GM13976 (cell line): ENCODE measurements at places on chromosomes 6 and 20.

DNA sequence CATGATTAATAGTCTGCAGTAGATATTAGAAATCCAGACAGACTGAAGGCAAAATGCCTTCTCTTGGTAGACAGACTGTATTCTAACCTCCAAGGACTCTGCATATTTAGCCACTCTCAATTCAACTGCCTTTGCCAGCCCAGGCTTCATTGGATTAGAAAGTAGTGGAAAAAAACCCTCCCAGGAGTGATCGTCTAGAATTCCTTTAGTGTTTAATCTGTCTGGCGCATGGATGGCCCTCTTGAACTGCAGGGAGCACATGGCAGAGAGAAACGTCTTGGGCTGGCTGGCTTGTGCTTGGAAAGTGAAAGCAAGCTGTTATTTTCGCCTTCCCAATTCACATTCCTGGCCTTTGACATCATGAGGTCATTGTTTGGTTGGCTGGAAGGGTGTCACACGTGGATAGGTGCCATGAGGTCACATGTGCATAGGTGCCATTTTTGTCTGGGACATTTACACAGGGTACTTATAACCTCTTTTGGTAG lies 30.9 kb upstream of the NEDD9 start:
- DNase-seq: no peak

DNA sequence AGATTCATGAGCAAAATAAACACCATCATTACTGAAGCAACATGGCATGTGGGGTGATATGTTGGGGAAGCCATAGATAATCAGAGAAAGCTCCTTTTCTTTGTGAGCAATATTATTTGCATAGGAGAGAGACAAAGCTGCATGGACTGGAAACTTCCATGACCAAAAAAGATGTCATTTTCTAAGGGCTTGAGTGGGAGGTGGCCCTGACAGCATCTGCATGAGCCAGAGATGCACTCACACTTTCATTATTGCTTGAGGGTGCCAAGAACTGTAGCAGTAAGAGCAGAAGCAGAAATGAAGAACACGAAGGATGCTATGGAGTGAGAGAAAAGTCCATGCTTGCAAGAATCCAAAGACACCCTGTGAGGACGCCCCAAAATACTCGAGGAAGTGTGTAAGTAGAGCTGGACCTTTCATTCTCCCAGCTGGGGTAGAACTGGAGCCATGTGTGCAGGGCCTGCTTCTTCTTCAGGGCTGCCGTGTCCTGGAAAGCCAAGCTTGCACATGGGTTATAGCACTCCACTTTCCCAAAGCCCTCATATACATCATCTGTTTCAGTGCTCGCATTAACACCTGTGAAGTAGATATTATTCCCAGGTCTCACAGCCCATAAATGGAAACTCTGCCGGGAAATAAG lies 851.2 kb downstream of the DHX35 start:
- DNase-seq: peak; percentile 12

GRCh38 chr6:49933526-49933925 lies 30.4 kb downstream of the DEFB114 start:
- no peak for DNase-seq

DNA sequence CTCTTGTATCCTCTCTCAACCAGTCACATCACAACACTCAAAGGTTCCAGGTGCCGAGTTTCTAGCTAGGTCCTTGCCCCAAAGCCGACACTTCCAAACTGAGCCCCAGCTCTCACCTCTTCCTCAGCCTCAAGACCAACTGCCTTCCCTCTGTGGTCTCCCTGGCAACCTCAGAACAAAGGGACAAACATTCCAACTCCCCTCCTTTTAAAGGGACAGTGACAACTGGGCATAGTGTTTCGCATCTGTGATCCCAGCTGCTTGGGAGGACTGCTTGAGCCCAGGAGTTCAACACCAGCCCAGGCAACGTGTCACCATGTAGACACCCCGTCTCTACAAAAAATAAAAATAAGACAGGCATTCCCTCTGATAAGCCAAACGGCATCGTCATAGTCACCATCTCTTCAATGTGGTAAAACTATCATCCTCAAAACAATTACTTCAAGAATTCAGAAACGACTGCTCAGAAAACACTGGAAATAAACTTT lies 11.3 kb downstream of the DIDO1 start:
- no peak for DNase-seq

- no peak for DNase-seq
Measured at GRCh38 chr6:84575264-84575663, 189.1 kb downstream of the TBX18 start.

GRCh38 chr6:12749531-12750379 lies 33.2 kb downstream of the PHACTR1 start:
- no peak for DNase-seq

DNA sequence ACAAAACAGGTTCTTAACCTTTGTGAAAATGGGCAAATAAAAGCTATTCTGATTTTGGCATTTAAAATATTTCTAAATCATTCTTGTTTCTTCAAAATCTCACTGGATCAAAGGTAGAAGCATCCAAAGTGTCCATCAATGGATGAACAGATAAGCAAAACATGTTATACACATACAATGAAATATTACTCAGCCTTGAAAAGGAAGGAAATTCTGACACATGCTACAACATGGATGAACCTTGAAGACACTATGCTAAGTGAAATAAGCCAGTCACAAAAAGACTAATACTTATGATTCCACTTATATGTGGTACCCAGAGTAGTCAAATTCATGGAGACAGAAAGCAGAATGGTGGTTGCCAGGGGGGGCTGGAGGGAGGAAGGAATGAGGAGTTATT lies 45.9 kb downstream of the SNX14 start:
- no peak for DNase-seq

DNA sequence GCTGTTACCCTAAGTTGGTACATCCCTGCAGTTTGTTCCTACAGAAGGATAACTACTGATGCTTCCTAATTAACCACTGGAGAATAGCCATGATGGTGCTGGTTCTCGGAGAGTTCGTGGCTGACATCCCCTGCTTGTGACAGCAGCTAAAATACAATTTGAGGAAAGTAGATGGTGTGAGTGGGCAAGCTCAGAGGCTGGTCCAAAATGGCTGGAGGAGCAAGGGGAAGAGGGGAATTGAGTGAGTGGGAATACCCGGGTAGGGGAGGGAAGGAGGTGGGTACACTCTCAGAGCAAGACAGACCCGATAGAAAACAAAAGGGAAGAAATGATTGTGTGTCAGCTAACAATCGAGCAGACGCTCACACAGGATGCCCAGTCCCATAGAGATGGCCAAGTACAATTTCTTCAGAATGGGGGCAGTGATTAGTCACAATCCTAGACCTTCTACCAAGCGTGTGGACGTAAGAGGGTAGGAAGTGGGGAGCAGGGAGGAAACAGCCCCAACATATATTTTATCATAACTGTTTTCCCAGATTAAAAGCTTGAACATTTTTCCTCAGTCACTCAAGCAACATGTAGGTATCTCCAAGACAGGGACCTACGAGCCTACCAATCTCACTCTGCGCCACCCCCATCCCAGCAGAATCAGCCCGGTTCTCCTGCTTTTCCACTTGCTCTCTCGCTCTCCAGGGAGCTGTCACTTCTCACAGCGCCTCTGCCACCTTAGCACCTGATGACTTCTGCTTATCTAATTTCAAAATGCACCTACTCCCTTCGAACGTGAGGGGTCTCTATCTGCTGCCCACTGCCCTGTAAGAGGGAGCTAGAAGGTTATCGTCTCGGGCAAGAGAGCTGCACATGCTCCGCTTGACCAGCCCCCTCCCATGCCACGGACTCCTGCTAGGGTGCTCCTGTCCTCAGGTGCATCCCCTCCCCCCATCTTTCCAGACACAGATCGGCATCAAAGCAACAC lies 26.2 kb downstream of the RIPOR2 start:
- no peak for DNase-seq

- no peak for DNase-seq
Measured at GRCh38 chr20:19775353-19776253, 17.5 kb downstream of the RIN2 start.

DNA sequence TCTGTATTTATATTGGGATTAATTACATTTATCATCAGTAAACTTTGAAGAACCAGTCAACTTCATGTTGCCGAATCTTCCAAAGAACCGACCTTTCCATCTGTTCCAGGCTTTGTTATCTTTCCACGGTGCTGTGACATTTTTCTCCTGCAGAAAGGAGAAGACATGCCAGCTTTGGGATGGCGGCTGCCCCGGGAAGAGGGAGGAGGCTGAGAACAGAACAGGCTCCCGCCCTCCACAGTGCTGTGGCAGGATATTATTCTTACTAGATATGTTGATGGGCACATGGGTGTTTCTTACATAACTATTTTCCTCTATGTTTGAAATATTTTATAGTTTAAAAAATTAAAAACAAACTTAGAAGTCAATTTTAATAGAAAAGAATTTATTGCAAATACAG lies 44.9 kb downstream of the GINS1 start:
- no peak for DNase-seq

GRCh38 chr20:21490105-21490504 lies 23.8 kb downstream of the NKX2-2 start:
- DNase-seq: no peak

DNA sequence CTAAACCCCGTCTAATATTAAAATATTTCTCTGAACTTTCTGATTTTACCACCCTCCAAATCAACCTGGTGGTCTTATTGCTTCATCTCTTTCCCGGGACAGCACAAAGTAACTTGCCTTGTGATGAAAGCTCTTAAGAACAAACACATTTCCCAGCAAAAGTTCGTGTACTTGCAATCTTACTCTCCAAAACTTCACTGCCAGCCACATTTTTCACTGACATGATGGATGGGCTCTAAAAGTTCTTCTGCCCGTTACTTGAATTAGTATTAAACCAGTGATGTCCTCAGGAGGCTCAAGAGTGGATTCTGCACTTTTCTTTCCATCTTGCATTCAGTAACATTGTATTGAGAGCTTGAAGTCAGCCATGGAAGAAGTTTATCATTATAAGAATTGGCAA lies 731.6 kb upstream of the GJE1 start:
- no peak for DNase-seq

GRCh38 chr6:11368264-11368663 lies 135.8 kb upstream of the NEDD9 start:
- no peak for DNase-seq

DNA sequence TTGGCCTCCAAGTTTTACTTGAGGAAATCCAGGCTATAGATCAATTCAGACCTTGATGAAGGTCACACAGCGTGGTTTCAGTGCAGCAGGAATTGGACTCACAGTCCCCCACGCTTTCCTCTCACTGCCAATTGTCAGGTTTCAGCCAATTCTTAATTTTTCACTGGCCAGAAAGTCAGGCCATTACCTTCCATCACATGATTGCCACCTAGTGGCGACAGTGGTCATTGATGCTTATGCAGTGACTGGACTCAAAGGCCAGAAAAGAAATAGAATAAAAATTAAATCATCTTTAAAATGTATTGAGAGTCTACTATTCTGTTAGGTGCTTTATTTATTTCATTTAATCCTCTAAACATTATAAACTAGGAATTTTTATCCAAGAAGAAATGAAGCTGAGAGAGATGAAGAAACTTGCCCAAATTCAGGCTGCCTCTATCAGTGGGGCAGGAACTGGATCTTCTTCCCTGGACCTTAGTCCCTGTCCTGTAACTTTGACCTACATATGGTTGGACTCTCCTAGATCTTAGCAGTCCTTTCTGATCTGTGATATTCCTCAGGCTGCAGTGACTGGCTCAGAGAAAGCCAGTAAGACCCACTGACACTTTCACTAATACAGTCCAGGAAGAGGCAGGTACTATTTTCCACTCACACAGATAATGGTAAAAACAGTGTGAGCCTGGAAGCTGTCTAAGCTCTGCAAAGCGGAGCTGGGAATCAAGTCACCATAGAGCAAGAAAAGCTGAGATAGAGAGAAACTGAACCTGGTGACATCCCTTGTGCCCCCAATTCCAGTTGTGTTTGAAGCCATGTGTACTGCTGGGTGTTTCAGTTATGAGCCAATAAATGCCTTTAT lies 133.3 kb downstream of the ELOVL4 start:
- DNase-seq: peak; percentile 56

- DNase-seq: no peak
Measured at GRCh38 chr6:1066449-1067090, 245.3 kb upstream of the FOXQ1 start.

- no peak for DNase-seq
Measured at GRCh38 chr6:13298446-13298845, 29.9 kb downstream of the TBC1D7 start.

GRCh38 chr6:69609836-69610472 lies 186.9 kb downstream of the LMBRD1 start:
- DNase-seq: no peak

DNA sequence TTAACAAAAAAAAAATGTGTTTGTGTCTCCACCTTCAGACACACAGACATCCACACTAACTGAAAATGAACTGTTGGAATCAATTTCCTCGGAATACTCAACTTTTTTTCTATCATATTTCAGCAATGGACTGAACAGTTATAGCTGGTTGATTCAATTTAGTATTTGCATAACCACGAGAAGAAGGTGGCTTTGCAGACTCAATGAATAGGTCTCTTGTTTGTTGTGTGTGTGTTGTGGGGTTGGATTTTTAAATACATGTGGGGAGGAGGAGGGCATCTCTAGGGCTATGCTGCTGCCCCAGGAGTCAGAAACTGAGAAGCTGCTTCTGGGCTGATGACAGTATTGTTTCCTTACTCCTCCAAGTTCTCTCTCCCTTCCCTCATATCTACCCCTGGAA lies 28.7 kb downstream of the TFAP2A start:
- no peak for DNase-seq

- DNase-seq: no peak
Measured at GRCh38 chr6:44115866-44116265, 11.4 kb downstream of the MRPL14 start.

DNA sequence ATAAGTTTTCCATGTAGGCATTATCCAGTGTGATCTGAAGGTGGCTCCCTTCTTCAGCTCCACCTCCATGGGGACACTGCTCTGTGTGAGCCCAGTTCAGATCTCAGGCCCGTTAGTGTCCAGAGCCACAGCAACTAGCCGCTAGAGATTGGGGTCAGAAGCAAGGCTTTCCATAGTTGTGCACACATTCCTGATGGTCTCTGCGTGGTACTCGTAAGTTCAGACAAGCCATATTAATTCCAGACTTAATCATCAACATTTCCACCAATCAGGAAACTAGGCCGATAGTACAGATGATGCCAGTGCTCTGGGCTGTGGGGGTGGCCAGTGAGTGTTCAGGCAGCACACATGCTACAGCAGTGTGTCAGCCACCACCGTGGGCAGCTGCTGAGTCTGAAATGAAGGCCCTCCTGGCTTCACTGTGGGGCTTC lies 17.5 kb upstream of the SYNCRIP start:
- DNase-seq: no peak

- no peak for DNase-seq
Measured at GRCh38 chr6:106517706-106518105, 111.6 kb downstream of the RTN4IP1 start.

GRCh38 chr6:33164176-33164575 lies 28.1 kb downstream of the COL11A2 start:
- no peak for DNase-seq

GRCh38 chr20:57147185-57147584 lies 119.3 kb downstream of the BMP7 start:
- DNase-seq: no peak

DNA sequence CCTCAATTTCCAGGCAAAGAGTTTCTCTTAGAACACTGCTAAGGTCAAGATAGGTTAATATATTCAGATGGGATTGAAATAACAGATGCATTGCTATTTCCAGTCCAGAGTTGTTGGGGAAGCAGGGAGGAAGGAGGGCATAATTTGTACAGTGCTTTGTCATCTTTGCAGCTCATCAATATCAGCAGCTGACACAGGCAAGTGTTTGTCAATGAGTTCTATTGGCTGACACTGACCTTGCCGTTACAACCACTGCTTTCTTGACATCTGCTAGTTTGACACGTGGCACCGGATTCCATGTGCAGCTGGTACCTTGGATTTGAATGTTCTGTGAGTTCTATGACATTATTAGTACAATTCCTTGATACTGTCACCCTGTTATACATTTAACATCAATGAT lies 28.0 kb upstream of the MLIP start:
- DNase-seq: no peak

- no peak for DNase-seq
Measured at GRCh38 chr6:134345789-134346188, 27.9 kb upstream of the SGK1 start.
